Stimulated activated CD8-positive, alpha-beta memory T cell treated with anti-CD3 and anti-CD28 coated beads, Interleukin-4, amount 100 ng/mL, for 4 hours (primary cell): ENCODE measurements at places on chromosomes 6 and 20.

GRCh38 chr6:134546962-134547645, 229.2 kb upstream of the SGK1 start:
- DNase-seq = no peak

DNA sequence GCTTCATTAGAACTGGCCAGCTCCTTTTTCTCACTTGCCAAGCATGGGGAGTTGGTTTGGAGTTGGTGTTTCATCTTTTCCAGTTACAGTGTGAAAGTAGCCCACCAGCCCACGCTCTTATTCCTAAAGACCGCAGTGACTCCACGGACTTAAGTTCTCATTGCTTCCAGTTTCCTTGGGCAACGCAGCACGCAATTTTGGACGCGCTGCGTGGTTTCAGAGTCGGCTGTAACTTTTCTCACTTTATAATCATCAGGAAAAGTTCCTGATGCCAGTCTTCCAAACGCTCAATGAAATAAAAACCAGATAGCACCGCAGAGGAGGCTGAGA, 381 bp upstream of the PEX7 start:
- DNase-seq = no peak

DNA sequence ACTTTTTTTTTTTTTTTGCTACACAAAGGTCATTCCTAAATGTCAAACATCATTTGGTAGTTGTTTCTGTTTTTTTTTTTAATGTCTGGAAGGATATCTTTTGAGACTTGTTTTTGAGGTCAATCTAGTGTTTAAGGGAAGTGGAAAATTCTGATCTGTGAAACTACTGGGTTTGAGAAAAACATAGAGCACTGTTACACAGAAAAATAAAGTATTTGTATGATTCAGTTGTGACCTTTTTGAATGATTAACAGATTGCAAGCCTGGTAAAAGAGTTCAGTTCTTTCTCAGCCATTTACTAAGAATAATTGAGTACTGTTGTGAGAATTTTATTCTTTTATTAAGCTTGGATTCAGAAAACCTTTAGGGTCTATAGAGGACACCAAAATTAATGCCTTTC, 276.7 kb downstream of the ADGRB3 start:
- DNase-seq = no peak

GRCh38 chr6:84042603-84043002, 9.0 kb downstream of the MRAP2 start:
- no peak for DNase-seq

DNA sequence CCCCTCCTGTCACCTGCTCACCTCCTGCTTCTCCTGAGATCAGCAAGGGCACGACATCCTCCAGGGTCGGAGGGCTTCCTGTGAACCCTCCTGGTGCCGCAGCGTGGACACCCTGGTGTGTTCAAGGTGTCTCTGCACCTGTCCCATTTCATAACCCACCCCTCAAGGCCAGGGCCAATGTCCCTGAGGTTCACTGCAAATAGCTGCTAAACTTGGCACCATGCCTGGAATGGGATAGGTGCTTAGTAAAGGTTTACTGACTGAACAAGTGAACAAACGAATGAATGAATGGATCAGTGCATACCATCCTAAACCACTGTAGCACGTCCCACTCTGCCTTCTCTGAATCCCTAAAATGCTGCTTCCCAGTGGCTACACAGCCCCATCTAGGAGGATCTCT, 35.0 kb downstream of the SIRPA start:
- no peak for DNase-seq

- no peak for DNase-seq
Measured at GRCh38 chr20:3846378-3846739, 275 bp upstream of the MAVS start.
